ENCODE measurements at places on chromosomes 5 and 9. TPM values are rescaled to one million over a fixed set of nuclear protein-coding genes. Genes with fewer than 3 reads are reported as not detected.

The UNC5A gene
- total RNA-seq = 0.11 TPM

The C7 gene
- 18.2 TPM for total RNA-seq

The C6 gene
- 0.20 TPM for total RNA-seq

The GABRA6 gene
- not detected for total RNA-seq

The NPR3 gene
- total RNA-seq = 4.1 TPM

The RNF183 gene
- total RNA-seq = 0.53 TPM

The CDKN2B gene
- total RNA-seq = 40.3 TPM

The HRCT1 gene
- 1.0 TPM for total RNA-seq

The LMAN2 gene
- total RNA-seq = 85.4 TPM

The CNTNAP3B gene
- 5.2 TPM for total RNA-seq

The PCDHB4 gene
- 7.9 TPM for total RNA-seq

The TAL2 gene
- 0.84 TPM for total RNA-seq

The BHMT2 gene
- not detected for total RNA-seq

The IRX1 gene
- total RNA-seq = 71.5 TPM

The TSSK1B gene
- total RNA-seq = 0.78 TPM

The SLCO6A1 gene
- total RNA-seq = 6.2 TPM

The FKTN gene
- total RNA-seq = 29.6 TPM

The USP20 gene
- 47.7 TPM for total RNA-seq

The PRLR gene
- 2.1 TPM for total RNA-seq

The NMRK1 gene
- 9.0 TPM for total RNA-seq

The ANKRD20A1 gene
- 6.5 TPM for total RNA-seq

The SLC25A2 gene
- 1.3 TPM for total RNA-seq

The PCDHGB6 gene
- total RNA-seq = 75.7 TPM

The MSMP gene
- total RNA-seq = not detected

The C9orf153 gene
- 0.41 TPM for total RNA-seq

The FABP6 gene
- total RNA-seq = not detected

The FOXD4L6 gene
- total RNA-seq = 0.53 TPM

The KCNT1 gene
- total RNA-seq = 0.09 TPM

The SLIT3 gene
- 65.1 TPM for total RNA-seq

The MROH2B gene
- total RNA-seq = not detected

The MTX3 gene
- total RNA-seq = 28.4 TPM

The MSX2 gene
- total RNA-seq = 83.9 TPM

The LMBRD2 gene
- total RNA-seq = 8.3 TPM

The TPD52L3 gene
- total RNA-seq = not detected

The PCDHGB5 gene
- total RNA-seq = 3.9 TPM

The EDIL3 gene
- total RNA-seq = 51.3 TPM

The CD274 gene
- 0.29 TPM for total RNA-seq

The FOXD4L3 gene
- 0.25 TPM for total RNA-seq

The CCL27 gene
- total RNA-seq = 0.84 TPM

The ADRA1B gene
- 2.4 TPM for total RNA-seq

The FOXD4 gene
- total RNA-seq = 0.35 TPM

The SPINK5 gene
- total RNA-seq = 19.8 TPM

The ZNF454 gene
- total RNA-seq = 1.2 TPM
